GM13977 (cell line): ENCODE measurements at places on chromosomes 7 and 10.

- no peak for DNase-seq
Measured at GRCh38 chr10:114315566-114316420, 76.7 kb downstream of the VWA2 start.

DNA sequence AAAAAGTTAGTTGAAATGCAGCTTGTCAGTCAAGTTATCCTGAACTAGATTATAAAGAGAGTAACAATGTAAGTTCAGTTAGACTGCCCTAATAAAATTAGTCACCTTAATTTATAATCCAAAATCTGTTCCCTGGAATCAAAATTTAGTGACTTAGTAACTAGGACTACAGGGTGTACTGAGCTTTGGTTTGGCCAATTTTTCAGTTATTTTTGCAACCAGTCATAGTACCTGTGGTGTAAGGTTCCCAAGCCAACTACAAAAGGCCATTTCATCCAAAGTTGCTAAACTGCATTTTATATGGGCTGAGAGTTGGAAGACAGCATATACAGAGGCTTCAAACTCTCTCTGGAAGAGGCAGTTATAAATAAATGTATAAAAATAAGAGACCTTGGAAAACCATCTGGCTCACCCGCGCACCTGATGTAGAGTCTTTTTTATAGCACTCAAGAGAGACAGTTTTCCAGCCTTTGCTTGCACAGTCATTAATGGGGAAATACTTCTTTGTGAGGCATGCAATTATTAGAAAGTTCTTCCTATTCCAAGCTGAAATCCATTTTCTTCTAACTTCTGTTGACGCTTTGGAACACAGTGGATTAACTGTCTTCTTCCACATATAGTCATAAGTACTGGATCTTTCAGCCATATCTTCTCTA lies 59.2 kb downstream of the PUS7 start:
- no peak for DNase-seq

- no peak for DNase-seq
Measured at GRCh38 chr7:42035210-42035609, 201.8 kb downstream of the GLI3 start.

DNA sequence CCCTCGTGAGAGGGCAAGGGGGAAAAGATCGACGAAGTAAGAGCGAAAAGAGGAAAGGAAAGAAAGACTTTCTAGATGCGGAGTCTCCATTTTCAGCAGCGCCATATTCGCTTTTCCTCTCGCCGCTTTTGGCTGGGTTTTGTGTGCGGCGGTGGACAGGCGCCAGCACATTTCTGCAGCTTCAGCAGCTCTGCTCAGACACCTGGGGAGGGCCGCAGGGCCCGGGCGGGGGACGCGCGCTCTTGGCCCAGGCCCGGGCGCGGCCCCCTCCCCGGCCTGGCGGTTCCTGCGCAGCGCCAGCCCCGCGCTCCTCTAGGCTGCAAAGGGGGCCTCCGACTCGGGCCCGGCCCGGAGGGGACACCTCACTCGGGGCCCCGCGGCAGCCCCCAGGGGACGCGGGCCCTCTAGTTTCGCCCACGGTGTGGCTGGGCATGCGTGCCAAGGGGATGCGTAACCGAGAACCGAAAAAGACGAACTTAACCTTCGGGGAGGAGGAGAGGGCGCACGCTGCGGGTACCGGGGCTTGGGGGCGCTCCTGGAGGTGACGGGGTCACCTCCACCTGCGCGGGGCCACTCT lies 34.5 kb upstream of the EBLN1 start:
- peak; percentile 63 for DNase-seq

- peak; percentile 65 for DNase-seq
Measured at GRCh38 chr7:49791088-49791741, 17.8 kb downstream of the VWC2 start.
